Testis (tissue), 5 donors: ENCODE measurements at places on chromosomes 11 and 22.

DNA sequence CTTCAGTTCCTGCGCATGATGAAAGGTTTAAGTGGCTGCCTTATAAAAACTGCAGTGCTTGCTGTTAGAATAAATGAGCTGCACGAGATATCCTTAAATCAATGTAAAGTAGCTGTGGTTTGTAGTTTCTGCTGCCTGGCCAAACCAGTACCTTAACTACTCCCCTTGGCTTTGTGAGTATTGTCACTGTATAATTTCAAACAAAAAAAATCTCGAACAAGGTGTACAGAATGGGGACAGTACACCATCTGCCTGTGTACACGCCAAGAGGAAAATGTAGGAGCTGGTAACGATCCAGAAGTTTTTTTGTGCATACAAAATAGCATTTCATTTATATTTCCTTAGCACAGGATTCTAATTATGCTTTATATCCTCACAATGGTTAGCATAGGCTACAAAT, 20.6 kb upstream of the NDUFC2 start:
- no peak for DNase-seq

GRCh38 chr11:75731095-75731494, 13.5 kb downstream of the MOGAT2 start:
- no peak for DNase-seq

DNA sequence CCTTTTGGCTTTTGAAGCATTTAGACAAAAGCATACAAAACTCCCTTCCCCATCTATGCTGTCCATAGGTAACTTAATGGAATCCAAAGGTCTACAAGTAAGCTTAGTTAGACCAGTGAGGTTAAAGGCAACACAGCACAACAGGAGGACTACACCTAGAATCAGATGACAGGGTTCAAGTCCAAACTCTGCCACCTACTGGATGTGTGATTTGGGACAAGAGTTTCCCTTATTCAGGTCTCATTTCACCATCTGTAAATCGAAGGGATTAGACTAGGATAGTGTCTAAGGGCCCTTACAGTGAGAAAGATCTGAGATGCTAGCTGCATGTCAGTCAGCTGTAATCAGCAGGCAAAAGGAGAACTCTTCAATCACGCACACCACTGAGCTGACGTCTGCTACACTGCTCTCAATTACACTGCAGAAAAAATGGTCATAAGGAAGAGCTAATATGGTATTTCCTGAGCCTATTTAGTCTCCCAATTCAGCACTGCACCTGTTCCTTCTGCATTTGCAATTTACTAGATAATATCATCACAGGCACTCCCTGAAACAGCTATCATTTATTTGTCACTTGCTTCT, 82.2 kb downstream of the SERGEF start:
- DNase-seq: no peak

- DNase-seq: no peak
Observed at GRCh38 chr11:134291196-134291595, 15.0 kb downstream of the GLB1L3 start.

DNA sequence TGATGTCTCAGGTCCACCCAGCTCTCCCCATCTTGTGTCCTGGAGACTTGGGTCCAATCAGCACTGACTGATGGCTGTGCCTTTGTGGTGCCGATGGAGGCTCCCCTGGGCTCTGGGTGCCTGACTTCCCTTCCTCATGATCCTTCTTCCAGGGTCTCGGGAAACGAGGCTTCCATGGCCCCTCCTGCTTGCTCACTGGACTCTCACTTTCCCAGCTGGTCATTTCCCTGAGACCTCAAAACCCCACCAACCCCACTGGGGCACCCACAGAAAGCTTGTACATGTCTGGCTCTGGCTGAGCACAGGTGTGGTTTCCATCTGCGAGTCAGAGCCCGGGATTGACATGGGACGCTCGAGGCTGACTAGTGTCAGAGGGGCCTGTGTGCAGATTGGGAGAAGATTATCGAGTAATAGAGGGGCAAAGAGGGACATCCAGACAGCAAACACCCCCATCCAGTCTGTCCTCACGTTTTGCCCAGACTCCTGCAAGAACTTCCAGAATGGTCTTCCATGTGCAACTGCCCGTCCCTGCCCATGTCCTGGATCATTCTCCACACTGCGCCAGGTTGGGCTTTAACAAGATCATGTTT, 15.1 kb downstream of the APOL1 start:
- DNase-seq: no peak

GRCh38 chr22:36238373-36239149, 766 bp downstream of the APOL2 start:
- peak; percentile 49 for DNase-seq

GRCh38 chr11:80469871-80470270, 1029.0 kb upstream of the TENM4 start:
- no peak for DNase-seq

- peak; percentile 61 for DNase-seq
Observed at GRCh38 chr11:72684236-72684912, 10.2 kb upstream of the PDE2A start.

GRCh38 chr11:74543991-74544390, 48.4 kb upstream of the POLD3 start:
- DNase-seq: no peak

- no peak for DNase-seq
Observed at GRCh38 chr11:121282386-121282785, 10.2 kb upstream of the SC5D start.

DNA sequence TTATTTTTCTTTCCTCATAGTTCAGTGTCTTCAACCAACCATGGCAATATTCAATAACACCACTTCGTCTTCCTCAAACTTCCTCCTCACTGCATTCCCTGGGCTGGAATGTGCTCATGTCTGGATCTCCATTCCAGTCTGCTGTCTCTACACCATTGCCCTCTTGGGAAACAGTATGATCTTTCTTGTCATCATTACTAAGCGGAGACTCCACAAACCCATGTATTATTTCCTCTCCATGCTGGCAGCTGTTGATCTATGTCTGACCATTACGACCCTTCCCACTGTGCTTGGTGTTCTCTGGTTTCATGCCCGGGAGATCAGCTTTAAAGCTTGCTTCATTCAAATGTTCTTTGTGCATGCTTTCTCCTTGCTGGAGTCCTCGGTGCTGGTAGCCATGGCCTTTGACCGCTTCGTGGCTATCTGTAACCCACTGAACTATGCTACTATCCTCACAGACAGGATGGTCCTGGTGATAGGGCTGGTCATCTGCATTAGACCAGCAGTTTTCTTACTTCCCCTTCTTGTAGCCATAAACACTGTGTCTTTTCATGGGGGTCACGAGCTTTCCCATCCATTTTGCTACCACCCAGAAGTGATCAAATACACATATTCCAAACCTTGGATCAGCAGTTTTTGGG, at the start of gene OR51T1:
OR51T1 (plus strand) TSS at position 41 of the 641 bp plus-strand sequence; CDS start at position 41, 0 bp downstream.
- no peak for DNase-seq

- DNase-seq: no peak
Observed at GRCh38 chr11:127274328-127274676, 273.7 kb upstream of the KIRREL3 start.

GRCh38 chr11:33778675-33779074, 4.4 kb upstream of the FBXO3 start:
- DNase-seq: no peak
